A549 treated with ZK216348 at 1 μM for 4 hours (cell line): ENCODE measurements at places on chromosomes 7 and 10. TPM values are rescaled to one million over a fixed set of nuclear protein-coding genes. Genes with fewer than 3 reads are reported as not detected.

Gene SAP25
- total RNA-seq: 0.35 to 1.8 TPM (median 0.64 TPM) in 5 replicates

Gene IGFBP3
- 118 to 250 TPM (median 181 TPM) in 5 replicates for total RNA-seq

Gene TEX36
- total RNA-seq: not detected in 5 replicates

Gene LIPM
- not detected in 5 replicates for total RNA-seq

Gene HTR5A
- total RNA-seq: not detected in 5 replicates

Gene EXOC6
- 9.5 to 16.8 TPM (median 16.1 TPM) in 5 replicates for total RNA-seq

Gene GIMAP8
- total RNA-seq: 0.06 TPM in 1 of 5 replicates, not detected in the others

Gene AGK
- total RNA-seq: 27.1 to 39.4 TPM (median 29.1 TPM) in 5 replicates

Gene C1QL3
- total RNA-seq: not detected in 5 replicates

Gene NPFFR1
- total RNA-seq: not detected in 5 replicates
